ENCODE measurements at places on chromosomes 13 and 19.

GRCh38 chr19:55131421-55131820 is 14.0 kb upstream of the PPP1R12C start:
- DNase-seq, result no peak

DNA sequence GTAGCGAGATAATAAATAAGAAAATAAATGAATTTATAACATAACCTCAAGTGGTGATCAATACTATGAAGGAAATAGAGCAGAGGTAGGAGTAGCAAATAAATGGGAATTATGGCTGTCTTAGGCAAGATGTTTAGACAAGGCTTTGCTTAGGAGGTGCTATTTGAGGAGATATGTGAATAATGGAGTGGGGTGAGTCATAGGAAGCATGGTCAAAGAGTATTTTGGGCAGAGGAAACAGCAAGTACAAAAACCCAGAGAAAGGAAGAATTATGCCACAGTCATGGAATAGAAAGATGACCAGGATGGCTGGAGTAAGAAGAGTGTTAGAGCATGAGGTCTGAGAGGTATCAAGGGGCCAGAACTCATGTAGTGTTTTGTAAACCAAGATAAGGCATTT is 33.6 kb upstream of the LPAR6 start:
- no peak for DNase-seq

DNA sequence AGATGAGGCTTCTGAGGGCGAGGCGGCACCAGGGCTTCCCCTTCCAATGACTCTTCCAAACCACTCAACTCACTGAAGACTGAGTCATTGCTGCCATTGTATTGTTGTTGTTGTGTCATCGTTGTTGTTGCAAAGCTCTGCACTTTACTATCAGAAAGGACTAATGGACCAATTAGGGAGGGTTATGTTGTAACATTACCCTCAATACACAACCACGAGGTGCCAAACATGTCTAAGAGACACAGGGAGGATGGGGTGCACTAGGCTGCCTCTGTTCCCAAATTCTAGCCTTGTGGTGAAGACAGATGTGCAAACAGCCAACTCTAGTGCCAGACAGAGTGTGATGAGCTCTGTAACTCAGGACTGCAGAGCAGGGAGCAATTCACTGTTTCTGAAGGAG is 1075.2 kb downstream of the UQCRFS1 start:
- DNase-seq, result no peak

DNA sequence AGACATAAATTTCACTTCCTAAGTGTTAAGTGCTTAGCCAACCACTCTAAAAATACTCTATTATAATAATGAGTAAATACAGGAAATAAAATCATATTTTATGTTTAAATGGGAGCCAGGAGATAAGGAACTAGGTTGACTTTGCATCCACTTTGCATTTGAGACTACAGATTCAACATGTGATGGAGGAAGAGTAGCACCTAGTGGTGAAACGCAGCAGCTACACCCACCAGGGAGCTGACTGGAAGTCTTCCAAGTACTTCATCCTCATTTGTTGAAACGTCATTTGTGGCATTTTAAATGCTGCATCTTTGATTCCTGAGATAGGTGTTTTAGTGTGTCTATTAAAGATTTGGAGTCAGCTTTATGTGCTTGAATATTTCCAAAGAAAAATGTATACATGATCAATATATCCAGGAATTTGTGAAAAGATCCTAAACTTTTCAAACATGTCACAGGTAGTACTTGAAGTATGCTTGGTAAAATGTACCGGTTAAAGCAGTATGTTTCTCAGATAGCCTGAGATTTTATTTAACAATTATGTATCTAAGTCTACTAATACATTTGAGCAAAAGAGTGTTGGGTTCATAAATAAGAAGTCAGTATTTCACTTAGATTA is 17.4 kb upstream of the KCTD12 start:
- no peak for DNase-seq

DNA sequence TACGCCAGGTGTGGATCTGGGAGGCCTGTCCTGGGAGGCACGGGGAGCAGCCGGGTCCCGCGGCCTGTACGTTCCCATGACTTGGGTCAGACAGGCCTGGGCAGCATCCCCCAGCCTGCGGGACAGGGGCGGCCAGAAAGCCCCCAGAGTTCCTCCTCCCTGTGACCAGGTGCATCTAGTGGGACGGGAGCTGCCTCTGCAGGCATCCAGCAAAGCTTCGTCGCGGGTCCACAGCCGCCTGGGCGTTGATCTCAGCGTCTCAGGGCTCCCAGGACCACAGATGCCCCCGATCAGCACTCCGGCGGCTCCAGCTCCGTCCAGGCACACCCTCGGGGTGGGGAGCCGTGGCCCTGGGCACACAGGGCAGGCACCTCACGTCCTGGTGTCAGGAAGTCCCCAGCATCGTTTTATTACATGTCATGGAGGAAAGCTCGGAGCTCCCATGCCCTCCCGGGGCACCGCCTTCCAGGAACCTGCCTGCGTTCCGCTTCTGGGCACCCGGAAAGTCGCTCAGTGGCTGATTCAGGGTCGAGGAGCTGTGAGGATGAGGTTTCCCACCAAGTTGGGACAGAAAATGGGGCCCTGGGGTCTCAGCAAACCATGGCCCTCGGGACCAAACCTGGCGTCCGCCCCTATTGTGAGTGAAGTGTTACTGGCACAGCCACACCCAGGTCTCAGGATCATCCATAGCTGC is 1.5 kb upstream of the GZMM start:
- DNase-seq, result no peak

DNA sequence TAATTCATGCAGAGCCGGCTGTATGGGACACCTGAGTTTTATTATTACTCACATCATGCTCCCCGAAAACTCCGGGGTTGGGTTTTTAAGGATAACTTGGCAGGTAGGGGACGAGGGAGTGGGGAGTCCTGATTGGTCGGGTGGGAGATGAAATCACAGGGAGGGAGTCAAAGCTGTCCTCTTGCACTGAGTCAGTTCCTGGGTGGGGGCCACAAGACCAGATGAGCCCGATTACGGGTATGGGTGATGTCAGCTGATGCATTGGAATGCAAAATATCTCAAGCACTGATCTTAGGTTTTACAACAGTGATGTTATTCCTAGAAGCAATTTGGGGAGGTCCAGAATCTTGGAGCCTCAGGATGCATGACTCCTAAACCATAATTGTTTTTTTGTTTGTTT is 18.6 kb upstream of the COG3 start:
- DNase-seq, result no peak

GRCh38 chr19:581399-582111 is 8.1 kb upstream of the HCN2 start:
- no peak for DNase-seq

GRCh38 chr13:57583529-57583928 is 48.0 kb upstream of the PCDH17 start:
- DNase-seq, result no peak

DNA sequence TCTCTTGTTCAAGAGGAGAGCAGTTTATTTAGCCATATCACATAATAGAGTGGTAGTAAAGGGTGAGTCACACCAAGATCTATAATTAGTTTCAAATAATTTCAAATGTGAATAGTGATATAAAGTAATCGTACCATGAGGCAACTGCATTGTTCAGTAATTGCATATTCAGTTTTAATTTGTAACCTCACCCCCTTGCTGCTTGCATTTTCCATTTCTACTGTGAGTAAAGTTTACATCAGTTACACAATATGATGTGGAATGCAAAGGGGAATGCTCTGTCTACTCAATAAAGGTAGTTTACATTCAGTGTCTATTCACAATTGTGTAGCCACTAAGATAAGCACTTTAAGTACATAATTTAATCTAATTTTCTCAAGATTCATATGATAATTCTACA is 1695.7 kb upstream of the SPRY2 start:
- DNase-seq, result no peak

DNA sequence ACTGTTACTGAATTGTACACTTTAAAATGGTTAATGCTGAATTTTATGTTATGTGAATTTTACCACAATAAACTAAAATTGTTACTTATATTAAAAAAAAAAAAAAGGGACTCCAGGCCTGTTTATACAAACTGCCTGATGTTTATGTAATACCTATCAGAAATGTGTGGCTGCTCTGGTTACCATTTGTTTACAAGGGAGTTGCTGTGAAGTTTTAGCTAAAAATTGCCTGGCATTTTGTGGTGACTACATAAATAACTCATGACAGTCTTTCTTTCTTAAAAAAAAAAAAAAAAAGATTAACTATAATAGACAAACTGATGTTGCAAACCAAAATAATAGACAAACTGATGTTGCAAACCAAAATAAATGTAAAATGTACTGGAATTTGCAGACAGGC is 71.8 kb downstream of the CDADC1 start:
- DNase-seq, result no peak

DNA sequence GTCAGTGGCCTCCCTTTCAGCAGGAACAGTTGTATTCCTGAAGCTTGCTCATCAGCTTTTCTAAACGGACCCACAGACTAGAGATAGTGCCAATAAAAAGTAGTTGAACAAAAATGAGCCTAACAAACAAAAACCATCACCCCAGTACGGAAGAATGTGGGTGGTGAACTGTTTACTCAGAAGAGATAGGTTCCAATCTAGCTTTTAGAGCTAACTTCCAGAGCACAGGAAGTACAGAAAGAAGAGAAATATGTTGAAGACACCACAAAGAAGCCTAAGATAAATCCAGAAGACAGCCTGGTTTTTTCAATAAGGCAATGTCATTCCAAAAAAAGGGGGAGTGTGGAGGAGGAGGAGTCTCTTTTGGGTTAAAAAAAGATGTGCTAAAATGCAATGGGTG is 2.8 kb upstream of the LMO7 start:
- no peak for DNase-seq

DNA sequence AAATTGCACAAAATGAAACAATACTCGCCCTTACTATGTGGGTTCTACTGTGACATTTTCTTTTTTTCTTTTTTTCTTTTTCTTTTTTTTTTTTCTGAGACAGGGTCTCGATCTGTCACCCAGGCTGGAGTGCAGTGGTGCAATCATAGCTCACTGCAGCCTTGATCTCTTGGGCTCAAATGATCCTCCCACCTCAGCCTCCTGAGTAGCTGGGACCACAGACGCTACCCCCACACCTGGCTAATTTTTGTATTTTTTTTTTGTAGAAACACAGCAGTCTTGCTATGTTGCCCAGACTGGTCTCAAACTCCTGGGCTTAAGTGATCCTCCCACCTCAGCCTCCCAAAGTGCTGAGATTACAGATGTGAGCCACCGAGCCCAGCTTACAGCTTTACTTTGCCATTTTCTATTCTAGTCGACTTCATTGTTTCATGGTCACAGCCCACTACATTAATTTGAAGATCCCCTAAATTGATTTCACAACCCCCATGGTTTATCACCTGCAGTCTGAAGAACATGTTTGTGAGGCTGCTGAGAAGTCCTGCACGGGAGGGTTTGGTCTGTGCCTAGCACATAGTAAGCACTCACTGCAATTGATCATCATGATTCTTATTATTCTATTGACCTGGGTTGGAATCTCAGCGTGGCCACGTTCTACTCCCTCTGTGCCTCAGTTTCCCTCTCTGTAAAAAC is 3.8 kb downstream of the BCL3 start:
- no peak for DNase-seq

DNA sequence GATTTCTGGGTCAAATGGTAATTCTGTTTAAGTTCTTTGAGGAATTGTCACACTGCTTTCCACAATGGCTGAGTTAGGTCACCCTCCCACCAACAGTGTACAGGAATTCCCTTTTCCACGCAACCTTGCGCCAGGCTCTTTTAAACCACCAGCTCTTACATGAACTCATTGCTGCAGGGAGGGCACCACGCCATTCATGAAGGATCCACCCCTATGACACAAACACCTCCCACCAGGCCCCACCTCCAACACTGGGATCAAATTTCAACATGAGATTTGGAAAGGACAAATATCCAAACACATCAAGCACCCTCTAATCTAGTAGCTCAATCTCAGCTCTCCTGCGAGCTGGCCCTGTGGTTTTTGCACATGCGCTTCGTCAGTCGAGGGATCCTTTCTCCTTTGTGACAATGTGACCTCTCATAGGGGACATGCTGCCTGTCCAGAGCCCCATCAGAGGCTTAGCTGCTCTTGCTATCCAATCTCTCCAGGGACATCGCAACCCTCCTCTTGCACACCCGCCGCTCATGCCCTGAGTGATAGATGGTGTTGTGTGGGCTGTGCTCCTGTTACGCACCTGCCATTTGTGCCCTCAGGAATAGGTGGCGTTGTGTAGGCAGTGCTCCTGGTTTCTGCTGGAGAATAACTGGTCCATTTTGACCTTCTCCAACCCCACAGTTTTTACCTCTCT is 328.0 kb downstream of the UQCRFS1 start:
- DNase-seq, result no peak

All from RWPE2 (cell line).